ENCODE measurements at places on chromosomes 4 and X.

GRCh38 chr4:2281575-2282343 is 19.9 kb upstream of the MXD4 start:
- no peak for DNase-seq

- no peak for DNase-seq
These were observed 133.5 kb upstream of the NUDT6 start for GRCh38 chr4:123055943-123056342.

DNA sequence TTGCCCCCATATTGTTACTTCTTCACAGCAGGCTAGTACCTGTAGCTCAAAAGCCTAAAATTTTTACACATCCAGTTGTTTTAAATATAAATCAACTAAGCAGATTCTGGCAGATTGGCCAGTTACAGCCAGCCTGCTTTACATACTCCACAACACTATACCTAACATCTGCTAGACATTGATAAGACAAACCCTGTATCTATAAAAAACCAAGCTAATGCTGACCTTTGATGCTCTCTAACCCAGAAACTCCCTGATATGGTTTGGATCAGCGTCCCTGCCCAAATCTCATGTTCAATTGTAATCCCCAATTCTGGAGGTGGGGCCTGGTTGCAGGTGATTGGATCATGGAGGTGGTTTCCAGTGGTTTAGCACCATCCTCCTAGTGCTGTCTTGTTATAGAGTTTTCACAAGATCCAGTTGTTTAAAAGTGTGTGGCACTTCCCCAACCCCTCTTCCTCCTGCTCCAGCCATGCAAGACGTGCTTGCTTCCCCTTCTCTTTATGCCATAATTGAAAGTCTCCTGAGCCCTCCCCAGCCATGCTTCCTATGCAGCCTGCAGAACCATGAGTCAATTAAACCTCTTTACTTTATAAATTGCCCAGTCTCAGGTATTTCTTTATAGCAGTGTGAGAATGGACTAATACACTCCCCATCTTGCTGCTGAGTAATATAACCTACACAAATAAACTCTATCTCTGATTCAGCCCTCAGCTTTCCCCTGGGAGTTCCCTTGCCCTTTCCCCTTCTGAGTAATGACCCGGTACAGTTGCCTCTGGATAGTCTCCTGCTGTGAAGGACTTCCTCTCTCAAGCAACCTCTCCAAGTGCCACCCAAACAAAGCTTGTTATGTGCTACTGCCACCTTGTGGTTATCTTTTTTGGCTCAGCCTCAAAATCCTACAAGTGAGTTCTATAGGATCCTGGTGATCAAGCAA is 39.6 kb downstream of the ZCCHC13 start:
- DNase-seq, result peak; percentile 23

- DNase-seq, result no peak
These were observed 342.7 kb downstream of the GALNTL6 start for GRCh38 chr4:172155838-172156345.

DNA sequence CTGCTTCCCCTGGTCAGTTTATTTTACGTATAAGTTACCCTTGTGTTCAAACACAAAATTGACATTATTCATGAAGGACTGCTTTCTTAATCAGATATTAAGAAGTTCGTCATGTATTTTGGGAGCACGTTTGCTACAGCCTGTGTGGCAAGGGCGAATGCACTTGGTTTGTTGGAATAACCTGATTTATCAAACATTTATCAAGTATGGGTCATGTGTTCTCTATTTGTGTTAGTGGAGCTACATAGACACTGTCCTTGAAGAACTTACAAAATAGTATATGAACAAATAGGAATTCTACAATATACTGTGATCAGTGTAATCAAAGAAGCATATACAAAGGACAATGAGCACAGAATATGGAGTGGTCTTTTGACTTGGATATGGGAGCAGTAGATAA is 22.4 kb downstream of the RAB33B start:
- DNase-seq, result no peak

- no peak for DNase-seq
These were observed 515.7 kb downstream of the BCOR start for GRCh38 chrX:39582091-39582490.

DNA sequence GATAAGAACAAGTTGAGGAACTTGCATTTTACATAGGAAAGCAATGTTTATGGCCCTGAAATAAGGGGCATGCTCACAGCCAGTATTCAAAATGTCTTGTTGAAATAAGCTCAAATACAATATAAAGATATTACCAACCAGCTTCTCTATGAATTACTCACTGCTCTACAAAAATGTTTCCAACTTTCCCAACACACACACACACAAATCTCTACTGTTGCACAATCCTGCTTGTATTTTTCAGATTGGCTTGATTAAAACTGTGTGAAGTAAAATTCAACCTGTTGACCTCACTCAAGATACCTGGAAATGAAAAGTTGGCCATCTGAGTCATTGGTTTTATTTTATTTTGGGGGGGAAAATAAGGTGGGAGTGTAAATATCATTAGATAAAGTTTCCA is 128.6 kb downstream of the CHIC2 start:
- no peak for DNase-seq

DNA sequence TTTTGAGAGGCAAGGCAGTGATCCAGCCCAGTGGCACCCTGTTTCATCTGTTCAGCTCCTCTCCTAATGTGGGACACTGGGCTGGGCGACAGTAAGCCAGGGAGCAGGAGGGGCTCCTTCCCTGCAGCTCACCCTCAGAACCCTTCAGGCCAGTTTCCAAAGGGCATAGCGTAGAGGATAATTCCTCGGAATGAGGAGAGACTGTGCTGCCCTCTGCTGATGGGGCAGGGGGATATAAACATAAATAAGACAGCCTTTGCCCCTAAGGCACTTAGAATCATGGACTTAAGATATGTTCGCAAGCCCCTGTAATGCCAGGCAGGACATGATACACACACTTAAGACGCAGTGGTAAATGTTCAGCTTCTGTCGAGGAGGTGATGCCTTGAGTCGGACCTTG is 27.9 kb upstream of the ZNF185 start:
- no peak for DNase-seq

GRCh38 chr4:142407596-142407995 is 438.5 kb downstream of the INPP4B start:
- no peak for DNase-seq

GRCh38 chr4:165476214-165477098 is 97.6 kb downstream of the CPE start:
- no peak for DNase-seq

DNA sequence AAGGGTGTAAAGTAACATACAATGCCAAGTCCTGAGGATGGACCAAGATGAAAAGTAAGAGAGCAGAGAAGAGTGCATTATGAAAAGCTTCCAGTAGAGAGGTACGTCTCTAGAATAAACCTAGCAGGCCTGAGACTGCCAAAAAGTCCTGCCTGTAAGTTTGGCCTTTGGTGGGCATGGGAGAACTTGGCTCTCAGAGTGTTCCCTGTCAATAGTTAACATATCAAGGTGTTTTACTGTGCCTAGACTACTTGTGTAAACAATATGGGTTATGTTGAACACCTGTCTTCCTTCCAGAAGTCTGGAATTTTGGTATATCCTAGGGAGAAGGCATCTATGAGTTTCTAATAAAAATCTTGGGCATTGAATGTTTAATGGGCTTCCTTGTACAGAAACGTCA is 60.1 kb downstream of the PRDM5 start:
- DNase-seq, result no peak

DNA sequence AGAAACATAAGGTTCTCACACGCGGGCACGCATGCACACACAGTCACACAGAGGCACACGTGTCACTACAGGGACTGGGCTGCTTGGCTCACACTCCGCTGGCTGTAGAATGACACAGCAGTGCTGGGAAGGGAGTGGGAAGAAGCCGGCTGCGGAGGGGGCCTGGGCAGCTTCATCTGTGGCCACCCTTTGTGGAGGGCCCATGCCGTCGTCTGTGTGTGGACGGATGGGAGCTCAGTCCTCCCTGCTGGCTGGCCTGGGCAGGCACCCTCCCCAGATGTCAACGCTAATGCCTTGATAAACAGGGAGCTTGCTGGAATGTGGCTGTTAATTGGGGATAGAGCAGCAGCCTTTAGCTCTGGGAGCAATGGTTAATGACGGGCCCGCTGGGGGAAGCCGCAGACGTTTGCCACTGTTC is 621.1 kb downstream of the BCOR start:
- DNase-seq, result no peak

DNA sequence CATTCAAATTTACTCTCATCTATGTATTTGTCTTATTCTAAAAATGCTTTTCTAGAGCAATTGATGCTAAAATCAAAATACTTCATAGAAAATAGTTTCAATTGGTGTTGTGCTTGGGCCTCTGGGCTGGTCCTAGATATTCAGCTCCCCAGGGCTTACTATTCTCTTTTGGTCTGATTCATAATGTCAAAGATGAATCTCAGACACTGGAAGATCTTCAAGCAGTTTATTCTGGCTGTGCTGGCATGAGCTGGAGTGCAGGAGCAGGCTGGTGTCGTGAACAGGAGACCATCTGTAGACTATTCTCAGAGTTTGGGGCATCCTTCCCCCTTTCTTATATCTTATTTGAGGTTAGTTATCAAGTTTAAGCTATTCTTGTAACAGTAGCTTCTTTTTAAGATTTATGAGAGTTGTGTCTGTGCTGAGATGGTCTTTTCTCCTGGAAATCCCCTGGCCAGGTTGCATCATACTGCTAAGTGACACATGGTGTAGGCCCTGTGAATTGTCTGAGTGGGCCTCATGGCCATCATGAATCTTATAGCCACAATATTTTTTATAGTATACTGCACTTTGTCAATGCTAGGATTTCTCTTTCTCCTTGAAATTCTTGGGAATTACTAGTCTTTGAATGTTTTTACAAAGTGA is 1624.0 kb upstream of the IGFBP7 start:
- no peak for DNase-seq

GRCh38 chr4:25427871-25428270 is 50.8 kb downstream of the ANAPC4 start:
- no peak for DNase-seq

DNA sequence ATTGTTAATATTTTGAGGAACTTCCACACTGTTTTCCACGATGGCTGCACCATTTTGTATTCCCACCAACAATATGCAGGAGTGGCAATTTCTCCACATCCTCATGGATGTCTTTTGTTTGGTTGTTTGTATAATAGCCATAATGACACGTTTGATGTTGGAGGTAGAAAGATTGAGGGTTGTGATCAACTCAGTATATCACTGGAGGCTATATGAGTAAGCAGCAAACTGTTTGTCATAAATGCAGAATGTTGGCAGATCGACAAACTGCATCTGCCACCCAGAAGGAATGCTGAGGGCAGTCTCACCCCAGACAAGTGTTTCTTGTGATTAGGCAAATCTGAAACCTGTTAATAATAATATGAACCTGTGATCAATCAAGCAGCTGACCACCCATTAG is 243.9 kb upstream of the WDFY3 start:
- DNase-seq, result no peak

DNA sequence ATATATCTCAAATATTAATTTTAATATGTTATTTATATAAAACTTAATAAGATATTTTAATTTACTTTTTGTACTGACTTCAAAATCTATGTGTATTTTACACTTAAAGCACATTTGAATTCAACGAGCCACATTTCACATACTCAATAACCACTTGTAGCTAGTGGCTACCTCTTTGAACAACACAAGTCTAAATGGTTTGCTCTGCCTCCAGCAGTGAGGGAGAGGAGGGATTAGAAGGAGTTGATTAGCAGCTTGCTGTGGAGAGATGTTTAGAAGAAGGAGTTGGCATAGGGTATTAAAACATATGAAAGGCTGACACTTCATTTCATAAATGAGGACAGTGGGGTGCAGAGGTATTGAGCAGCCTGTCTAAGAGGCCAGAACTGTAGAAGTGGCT is 124.0 kb downstream of the ARHGAP24 start:
- DNase-seq, result no peak

DNA sequence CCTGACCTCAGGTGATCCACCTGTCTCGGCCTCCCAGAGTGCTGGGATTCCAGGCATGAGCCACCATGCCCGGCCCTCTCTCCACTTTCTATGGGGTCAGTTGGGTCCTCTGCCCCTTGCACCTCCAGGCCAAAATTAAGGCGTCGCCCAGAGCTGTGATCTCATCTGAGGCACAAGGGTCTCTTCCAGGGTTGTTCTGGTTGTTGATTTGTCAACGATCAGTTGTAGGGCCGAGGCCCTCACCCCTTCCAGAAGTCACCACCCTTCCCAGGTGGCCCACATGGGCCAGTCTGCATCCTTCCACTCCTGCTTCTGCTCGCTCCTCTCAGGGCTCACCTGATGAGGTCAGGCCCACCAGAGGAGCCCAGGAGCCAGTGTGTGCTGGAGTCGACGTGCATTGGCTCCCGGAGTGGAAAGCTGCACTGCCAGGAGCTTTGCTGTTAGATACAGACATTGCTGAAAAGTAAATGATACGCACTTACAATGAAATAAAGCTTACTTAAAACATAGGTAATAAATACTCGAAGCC is 14.3 kb upstream of the TMEM271 start:
- DNase-seq, result no peak

DNA sequence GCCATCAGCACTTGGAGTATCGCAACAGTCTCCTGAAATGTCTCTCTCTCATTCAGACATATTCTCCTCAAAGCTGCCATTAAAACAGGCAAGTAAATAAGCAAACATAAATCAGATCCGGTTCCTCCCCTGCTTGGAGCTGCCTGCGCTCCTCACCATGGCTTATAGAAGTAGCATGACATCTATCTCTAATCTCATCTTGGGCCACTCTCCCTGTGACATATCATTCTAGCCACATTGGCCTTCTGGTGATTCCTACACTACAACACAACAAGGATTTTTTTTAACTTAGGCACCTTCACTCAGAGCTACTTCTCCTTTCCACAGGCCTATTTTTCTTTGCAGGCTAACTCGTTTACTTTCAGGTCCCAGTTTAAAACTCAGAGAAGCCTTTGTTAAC is 387.9 kb downstream of the ARHGAP24 start:
- no peak for DNase-seq
